ENCODE measurements at places on chromosomes 2 and 18.

DNA sequence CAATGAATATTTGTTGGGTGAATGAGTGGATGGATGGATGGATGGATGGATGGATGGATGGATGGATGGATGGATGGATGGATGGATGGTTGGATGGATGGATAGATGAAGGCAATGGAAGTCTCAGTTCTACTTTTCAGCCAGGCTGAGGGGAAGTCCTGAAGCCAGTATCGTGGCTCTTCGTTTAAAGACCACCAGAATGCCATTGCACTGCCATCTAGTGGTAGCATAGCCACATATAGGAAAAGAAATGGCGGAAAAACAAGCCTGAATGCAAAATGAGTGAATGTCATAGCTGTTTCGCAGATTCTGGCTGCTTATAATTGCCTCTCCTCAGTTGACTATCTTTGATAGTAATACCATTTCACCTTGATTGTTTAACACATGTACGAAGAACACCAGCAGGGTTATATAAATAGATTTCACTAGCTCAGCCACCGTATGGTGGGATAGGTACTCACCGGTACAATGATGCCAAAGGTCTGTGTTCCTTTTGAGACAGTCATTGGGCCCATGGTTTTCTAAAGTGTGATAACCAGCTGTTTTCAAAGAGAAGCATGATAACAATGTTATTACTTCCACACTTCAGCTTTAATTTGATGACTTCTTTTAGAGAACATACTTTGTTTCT is 62.3 kb upstream of the GREB1L start:
- peak; percentile 63 for DNase-seq

DNA sequence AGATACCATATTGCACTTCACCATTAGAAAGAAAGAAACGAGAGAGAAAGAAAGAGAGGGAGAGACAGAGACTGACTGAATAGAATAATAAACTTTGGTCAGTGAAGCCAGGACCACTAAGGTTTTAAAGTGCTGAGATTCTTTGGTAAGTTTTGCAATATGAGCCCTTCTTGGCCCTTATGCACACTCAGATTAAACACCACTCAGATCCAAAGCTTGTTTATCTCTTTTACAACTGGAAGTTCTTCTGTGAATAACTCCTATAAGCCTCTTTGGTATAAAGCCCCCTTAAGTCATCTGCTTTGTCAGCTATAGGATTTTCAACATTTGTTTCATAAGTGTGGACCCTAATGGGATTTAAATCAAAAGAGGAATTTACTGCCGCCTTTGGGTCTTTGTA is 40.8 kb downstream of the PID1 start:
- no peak for DNase-seq

GRCh38 chr2:224016963-224017362 is 22.1 kb downstream of the SERPINE2 start:
- DNase-seq, result no peak

- no peak for DNase-seq
These were observed 16.5 kb downstream of the GPC1 start for GRCh38 chr2:240451791-240452461.

GRCh38 chr18:49697757-49698524 is 115.4 kb downstream of the ACAA2 start:
- no peak for DNase-seq

DNA sequence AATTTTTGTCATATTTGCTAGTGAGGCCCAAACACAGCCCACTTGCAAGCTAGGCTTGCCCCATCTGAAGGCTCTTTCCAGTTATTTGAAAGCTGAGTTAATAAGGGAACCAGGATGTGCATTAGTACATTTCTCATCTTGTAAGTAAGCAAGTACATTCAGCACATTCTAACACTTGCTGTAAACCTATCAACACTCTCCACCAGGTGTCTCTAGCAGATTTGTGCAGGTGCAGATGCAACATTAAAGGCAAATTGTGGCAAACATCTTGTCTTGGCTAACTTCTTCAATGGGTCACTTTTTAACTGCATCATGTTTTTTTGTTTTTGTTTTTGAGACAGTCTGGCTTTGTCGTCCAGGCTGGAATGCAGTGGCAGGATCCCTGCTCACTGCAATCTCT is 25.3 kb upstream of the MFSD6 start:
- DNase-seq, result peak; percentile 37

DNA sequence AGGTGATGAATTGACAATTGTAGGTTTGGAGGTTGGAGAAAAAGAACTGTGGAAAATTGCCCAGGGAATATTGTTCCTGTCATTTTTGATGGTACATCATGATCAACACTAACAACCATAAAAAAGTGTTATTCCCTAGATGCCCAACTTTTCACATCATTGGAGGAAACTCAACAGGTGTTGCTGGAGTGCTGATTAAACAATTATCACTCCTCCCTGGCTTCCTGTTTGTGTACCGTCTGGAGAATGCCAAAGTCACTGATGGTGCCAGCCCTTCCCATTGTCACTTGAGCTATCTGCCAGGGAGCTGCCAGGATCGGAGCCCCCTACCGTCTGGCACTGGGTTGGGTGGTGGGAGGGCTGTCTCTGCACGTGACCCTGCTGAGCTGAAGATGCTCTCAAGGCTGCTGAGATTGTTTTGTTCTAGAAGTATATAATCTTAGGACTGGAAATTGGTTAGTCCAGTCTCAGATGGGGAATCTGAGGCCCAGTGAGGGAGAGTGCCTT is 156.9 kb downstream of the PRKCE start:
- DNase-seq, result no peak

DNA sequence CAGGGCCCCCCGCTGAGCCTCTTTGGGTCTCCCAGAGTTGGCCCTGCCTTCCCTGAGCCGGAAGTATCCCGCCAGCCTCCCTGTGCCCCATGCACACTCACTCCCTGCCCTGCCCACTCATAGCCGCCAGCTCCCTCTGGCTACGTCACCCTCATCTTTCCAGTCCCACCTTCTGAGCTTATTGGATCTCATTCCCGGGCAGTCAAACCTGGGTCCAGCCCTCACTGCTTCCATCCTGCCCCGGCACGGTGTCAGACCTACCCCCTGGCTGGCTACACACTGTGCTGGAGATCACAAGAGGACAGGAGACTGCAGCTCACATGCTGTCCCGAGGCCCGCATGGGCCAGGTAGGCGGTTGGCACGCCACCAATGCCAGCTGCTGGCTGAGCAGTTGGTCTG is 147.2 kb downstream of the ASB1 start:
- no peak for DNase-seq
